ENCODE measurements at places on chromosomes 3 and 15. TPM values are rescaled to one million over a fixed set of nuclear protein-coding genes. Genes with fewer than 3 reads are reported as not detected.

HIGD2B gene
- total RNA-seq = not detected

SCAANT1 gene
- total RNA-seq = not detected

GPR87 gene
- total RNA-seq = 0.18 TPM

CPB1 gene
- total RNA-seq = 5.6 TPM

ARF4 gene
- 86.7 TPM for total RNA-seq

KCNMB3 gene
- total RNA-seq = 0.08 TPM

CCDC39 gene
- total RNA-seq = 0.27 TPM

ANAPC13 gene
- 123 TPM for total RNA-seq

QARS1 gene
- 348 TPM for total RNA-seq

SLC28A1 gene
- total RNA-seq = not detected

CCDC13 gene
- 8.6 TPM for total RNA-seq

NEO1 gene
- total RNA-seq = 26.2 TPM

SCN5A gene
- total RNA-seq = 0.99 TPM

BOC gene
- 16.9 TPM for total RNA-seq

NECTIN3 gene
- total RNA-seq = 53.9 TPM

KIF15 gene
- 17.1 TPM for total RNA-seq

CD276 gene
- total RNA-seq = 87.3 TPM
